H9 (cell line): ENCODE measurements at places on chromosomes 6 and 20.

DNA sequence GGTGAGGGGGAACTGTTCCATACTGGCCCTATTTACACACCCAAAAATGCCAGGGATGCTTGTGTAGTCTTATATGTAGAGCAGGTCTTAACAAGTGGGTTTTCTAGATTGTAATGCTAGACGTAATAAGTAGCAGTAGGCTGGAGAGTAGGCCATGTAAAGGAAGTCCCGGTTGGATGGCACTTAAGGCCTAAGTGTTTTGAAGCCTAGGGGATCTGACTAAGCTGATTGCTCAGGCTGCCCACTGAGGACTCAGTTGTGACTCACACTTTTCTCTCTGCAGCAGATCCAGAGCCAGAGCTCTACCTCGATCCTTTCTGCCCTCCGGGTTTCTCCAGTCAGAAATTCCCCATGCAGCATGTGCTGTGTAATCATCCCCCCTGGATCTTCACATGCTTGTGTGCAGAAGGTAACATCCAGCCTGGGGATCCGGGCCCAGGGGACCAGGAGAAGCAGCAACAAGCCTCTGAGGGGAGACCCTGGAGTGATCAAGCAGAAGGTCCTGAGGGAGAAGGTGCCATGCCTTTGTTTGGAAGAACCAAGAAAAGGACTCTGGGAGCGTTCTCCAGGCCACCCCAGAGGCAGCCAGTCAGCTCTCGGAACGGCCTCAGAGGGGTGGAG, 26.6 kb downstream of the ZNF133 start:
- no peak for DNase-seq
- no peak overlapping the region for H3K27ac ChIP-seq
- H3K4me1 ChIP-seq = no peaks in the 10 kb centered on the region
- H3K36me3 ChIP-seq = peaks cover 23% of the 10 kb centered on the region

DNA sequence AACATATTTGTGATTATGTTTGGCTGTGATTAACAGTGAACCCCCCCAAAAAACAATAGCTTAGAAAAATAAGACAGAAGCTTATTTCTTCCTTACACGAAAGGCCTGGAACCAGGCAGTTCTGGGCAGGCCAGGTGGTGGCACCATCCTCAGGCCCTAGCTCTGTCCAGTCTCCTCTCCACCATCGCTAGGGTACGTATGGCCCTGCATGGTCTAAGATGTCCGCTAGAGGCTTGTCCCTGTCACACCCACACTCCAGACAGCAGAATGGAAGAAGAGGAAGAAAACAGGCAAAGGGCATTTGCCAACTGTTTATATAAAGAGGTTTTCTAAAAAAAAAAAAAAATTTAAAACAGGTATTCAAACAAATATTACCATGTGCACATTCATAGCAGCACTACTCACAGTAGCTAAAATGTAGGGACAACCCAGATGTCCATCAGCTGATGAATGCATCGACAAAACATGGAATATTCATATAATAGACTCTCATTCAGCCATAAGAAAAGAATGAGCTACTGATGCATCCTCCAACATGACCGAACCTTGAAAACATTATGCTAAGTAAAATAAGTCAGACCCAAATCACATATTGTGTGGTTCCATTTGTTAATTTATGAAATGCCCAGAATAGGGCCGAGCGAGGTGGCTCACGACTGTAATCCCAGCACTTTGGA, 6.7 kb downstream of the TGM3 start:
- H3K27ac ChIP-seq = no peak overlapping the region
- peak; percentile 48 for DNase-seq
- no peak overlapping the region for H3K4me3 ChIP-seq
- H3K36me3 ChIP-seq = no peaks in the 10 kb centered on the region; the same call in 2 of the 3 replicates
- no peaks in the 10 kb centered on the region for H3K27me3 ChIP-seq
- no peaks in the 10 kb centered on the region for H3K4me1 ChIP-seq

DNA sequence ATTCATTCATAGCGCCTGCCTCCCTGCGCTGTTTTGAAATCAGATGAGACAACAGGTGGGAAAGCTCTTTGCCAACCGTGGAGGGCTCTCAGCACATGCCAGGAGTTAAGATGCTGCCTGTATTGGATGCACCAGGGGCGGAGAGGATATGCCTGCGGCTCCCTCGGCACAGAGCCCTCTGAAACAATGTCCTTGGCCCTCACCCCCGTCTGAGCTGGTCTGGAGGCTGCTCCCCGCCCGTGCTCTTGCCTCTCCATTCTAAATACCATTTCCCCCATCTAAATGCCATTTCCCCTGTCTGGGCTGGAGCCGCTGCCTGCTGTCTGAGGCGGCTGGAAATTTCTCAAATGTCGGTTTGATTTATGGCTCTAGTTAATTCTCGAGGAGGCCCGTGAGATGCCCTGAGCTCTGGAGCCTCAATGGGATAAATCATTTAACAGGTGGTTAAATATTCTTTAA, 50.8 kb upstream of the MLN start:
- no peaks in the 10 kb centered on the region for H3K36me3 ChIP-seq
- H3K27ac ChIP-seq = no peak overlapping the region
- DNase-seq = no peak
- no peaks in the 10 kb centered on the region for H3K4me1 ChIP-seq
- H3K4me3 ChIP-seq = no peak overlapping the region; the same call in 2 of the 3 replicates
- no peaks in the 10 kb centered on the region for H3K27me3 ChIP-seq

- H3K27ac ChIP-seq = no peak overlapping the region
- H3K36me3 ChIP-seq = no peaks in the 10 kb centered on the region
- peaks cover 6% of the 10 kb centered on the region; the same call in 1 of the 2 replicates for H3K4me1 ChIP-seq
- H3K27me3 ChIP-seq = no peaks in the 10 kb centered on the region
These were observed 31.5 kb upstream of the MICB start for GRCh38 chr6:31466466-31466865.

DNA sequence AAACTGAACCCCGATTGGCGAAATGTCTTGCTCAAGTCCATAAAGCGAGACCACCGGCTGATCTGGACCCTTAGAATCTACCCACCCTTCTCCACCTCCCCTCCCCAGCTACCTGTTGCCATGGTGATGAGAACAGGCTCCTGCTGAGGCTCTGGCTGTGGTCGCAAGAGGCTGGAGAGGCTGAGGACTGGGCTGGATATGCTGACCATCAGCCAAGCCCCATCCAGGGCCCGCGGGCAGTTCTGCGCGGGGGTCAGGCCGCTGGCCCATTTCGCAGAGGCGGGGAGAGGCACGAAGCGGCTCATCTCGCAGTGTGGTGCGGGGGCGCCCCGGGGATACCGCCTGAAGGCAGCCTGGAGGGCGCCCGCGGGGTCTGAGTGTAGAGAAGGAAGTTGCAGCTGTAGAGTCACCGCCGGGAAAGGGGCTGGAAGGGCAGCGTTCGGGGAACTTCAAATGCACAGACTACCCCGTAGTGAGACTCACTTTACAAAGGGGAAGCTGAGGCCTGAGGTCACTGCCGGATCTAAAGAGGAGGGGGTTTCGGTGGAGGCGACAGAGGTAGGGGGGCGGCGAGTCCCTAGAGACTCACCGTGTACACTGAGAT, 671 bp downstream of the TAPBP start:
- peaks cover 14% of the 10 kb centered on the region for H3K36me3 ChIP-seq
- H3K27me3 ChIP-seq = no peaks in the 10 kb centered on the region
- no peak overlapping the region for H3K27ac ChIP-seq
- DNase-seq = peak; percentile 78
- no peaks in the 10 kb centered on the region for H3K4me1 ChIP-seq
- H3K4me3 ChIP-seq = peak overlapping the region; percentile 97

- peaks cover 15% of the 10 kb centered on the region for H3K4me1 ChIP-seq
- H3K4me3 ChIP-seq = no peak overlapping the region
- H3K36me3 ChIP-seq = peaks cover 15% of the 10 kb centered on the region
- H3K27me3 ChIP-seq = no peaks in the 10 kb centered on the region
- H3K27ac ChIP-seq = no peak overlapping the region
These were observed 39.2 kb upstream of the ZNF831 start for GRCh38 chr20:59124296-59125029.
